ENCODE measurements at places on chromosomes 2 and 18.

- DNase-seq = peak; percentile 26
- no peak overlapping the region for H3K27ac ChIP-seq
- peaks cover 14% of the 10 kb centered on the region for H3K27me3 ChIP-seq
- no peak overlapping the region for H3K4me3 ChIP-seq
- H3K36me3 ChIP-seq = no peaks in the 10 kb centered on the region
Measured at GRCh38 chr2:157302492-157303099, 23.0 kb downstream of the ERMN start.

GRCh38 chr2:137987011-137987410, 22.7 kb downstream of the HNMT start:
- H3K4me1 ChIP-seq = no peaks in the 10 kb centered on the region
- no peak overlapping the region for H3K27ac ChIP-seq
- DNase-seq = no peak
- no peaks in the 10 kb centered on the region for H3K36me3 ChIP-seq
- H3K27me3 ChIP-seq = no peaks in the 10 kb centered on the region

- peaks cover 2% of the 10 kb centered on the region for H3K36me3 ChIP-seq
- no peak for DNase-seq
- no peak overlapping the region for H3K27ac ChIP-seq
- no peaks in the 10 kb centered on the region for H3K27me3 ChIP-seq
Measured at GRCh38 chr2:24853996-24854395, 60.8 kb downstream of the CENPO start.

GRCh38 chr2:118654945-118655344, 192.5 kb downstream of the EN1 start:
- no peaks in the 10 kb centered on the region for H3K4me1 ChIP-seq
- H3K27me3 ChIP-seq = peaks cover 4% of the 10 kb centered on the region
- H3K27ac ChIP-seq = no peak overlapping the region
- no peaks in the 10 kb centered on the region for H3K36me3 ChIP-seq

GRCh38 chr18:39796393-39796792, 2158.6 kb upstream of the PIK3C3 start:
- no peaks in the 10 kb centered on the region for H3K36me3 ChIP-seq
- H3K4me1 ChIP-seq = peaks cover 6% of the 10 kb centered on the region
- no peaks in the 10 kb centered on the region for H3K27me3 ChIP-seq
- DNase-seq = no peak
- no peak overlapping the region for H3K27ac ChIP-seq
- H3K4me3 ChIP-seq = no peak overlapping the region

DNA sequence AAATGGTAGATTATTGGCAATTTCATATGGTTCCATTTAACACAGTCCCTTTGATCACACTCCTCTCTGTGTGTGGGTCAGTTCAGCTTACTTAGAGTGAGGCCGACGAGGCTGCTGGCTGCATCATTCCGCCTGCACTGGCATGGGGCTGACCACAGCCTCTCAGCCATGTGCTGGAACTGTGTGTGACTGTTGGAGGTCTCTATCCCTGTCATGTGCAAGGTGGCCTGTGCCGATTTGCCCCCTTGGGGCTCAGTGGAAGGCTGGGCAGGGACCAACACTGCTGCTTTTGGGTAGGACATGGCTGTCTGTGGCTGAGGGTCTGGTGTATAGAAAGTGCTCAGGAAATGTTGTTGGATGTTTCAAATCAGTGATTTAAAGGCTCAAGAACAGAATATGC, 454.0 kb upstream of the HS6ST1 start:
- H3K27ac ChIP-seq = no peak overlapping the region
- no peak overlapping the region for H3K4me3 ChIP-seq
- no peaks in the 10 kb centered on the region for H3K36me3 ChIP-seq
- H3K27me3 ChIP-seq = no peaks in the 10 kb centered on the region
- no peaks in the 10 kb centered on the region for H3K4me1 ChIP-seq
